Activated T-cell treated with anti-CD3 and anti-CD28 coated beads for 1 hour (primary cell): ENCODE measurements at places on chromosomes 11 and 22.

GRCh38 chr11:28209906-28210305 lies 101.7 kb downstream of the METTL15 start:
- no peak for DNase-seq

GRCh38 chr11:87820011-87820410 lies 355.2 kb downstream of the RAB38 start:
- DNase-seq, result no peak

DNA sequence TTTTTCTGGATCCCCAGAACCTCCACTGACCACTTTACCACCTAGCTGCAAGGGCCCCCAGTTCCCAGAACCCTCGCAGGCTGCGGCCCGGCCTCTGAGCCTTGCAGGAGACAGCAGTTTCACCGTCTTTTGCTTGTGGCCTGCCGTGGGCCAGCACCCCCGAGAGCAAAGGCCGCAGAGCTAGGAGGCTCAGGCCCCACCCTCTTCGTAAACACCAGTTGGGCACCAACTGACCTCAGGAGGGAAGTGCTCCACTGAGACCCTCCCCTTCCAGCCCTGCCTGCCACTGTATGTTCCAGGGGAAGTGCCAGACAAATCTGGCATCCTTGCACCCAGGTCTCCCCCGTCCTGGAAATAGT lies 23.4 kb upstream of the CREB3L1 start:
- no peak for DNase-seq

GRCh38 chr22:17938484-17938924 lies 85.9 kb downstream of the MICAL3 start:
- no peak for DNase-seq

DNA sequence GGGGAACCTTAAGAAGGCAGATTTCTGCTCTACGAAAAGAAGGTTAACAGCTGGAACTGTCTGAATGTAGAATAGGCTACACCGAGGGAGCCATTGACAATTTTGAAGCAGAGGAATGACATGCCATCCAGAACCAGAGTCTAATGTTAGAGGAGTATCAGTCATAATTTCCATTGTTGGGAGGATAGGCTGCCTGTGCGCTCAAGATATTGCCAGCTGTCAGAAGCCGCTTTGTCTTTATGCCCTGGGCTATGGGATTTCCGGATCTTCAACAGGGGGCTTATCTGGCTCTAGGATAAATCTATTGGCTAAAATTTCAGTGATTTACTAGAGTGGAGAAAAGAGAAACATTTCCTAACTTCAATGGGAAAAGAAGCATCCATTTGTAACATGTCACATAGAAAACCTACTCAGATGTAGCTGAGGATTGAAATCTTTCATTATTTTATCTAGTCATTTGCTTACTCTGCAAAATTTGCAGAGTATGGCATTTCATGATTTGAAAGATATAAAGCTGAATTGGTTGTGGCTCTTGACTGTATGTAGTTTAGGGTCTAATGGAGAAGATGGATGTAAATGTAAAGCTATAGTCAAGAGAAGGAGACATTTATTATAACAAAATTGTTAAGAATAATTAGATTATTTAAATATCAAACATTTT lies 78.9 kb downstream of the ANO3 start:
- no peak for DNase-seq

- no peak for DNase-seq
Observed at GRCh38 chr11:96798445-96798844, 408.6 kb downstream of the JRKL start.

DNA sequence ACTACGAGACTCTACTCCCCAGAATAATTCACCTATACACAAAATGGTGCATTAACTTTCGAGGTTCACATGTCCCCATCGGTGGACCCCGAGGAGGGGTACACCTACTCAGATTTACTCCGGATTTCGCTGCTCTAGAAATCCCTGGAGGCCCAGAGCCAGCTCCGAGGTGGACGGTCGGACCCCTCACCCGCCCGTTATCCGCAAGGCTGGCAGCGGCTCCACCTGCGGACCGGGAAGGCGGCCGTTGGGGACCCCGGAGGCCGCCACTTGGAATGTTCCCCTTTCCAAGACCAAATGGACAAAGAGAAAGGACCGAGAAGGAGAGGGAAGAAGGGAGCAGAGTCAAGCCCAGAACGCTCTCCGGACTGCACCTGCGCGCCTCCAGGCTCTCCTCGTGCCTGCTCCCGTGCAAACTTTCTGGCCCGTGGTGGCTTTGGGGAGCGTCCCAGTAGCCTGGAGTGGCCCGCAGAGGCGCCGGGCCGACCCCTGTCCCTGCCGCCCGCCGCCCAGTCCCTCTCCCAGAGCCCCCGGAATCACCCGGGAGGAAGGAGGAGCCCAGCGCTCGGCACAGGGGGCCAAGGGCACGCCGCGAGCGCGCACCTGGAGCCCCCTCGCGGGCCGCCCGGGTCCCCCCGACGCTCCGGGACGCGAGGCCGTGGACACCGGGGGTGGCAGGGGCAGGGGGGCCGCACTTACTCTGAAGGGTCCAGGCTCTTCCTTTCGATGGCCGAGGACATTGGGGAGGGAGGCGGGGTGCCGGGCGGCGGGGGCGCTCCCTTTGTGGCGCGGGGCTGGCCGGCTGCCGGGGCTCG lies 23.0 kb downstream of the LMO2 start:
- no peak for DNase-seq

- DNase-seq, result no peak
Observed at GRCh38 chr11:2299773-2300172, 1.9 kb downstream of the C11orf21 start.

GRCh38 chr11:17219016-17219415 lies 11.2 kb upstream of the PIK3C2A start:
- no peak for DNase-seq

DNA sequence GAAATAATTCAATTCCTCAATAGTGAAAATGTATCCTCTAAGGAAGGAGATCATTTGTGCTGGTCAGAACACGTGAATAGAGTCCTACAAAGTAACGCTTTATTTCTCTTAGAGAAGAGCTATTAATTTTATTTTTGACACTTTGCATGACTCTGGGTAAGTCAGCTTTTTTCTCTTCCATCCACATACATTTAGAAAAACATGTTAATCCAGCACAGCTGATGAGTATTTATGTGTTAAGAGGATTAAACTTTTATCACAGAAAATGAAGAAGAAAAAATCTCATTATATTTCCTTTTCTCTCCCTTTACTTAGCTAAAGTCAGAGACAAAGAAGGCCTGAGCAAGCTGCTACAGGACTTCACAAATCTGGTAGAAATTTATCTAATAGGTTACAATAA lies 649.5 kb upstream of the CCDC179 start:
- no peak for DNase-seq

GRCh38 chr22:35349368-35349703 lies 31.6 kb upstream of the HMOX1 start:
- DNase-seq, result no peak

- DNase-seq, result no peak
Observed at GRCh38 chr22:43129426-43130425, 13.5 kb downstream of the MCAT start.

- no peak for DNase-seq
Observed at GRCh38 chr22:49582181-49582580, 245.5 kb downstream of the BRD1 start.

GRCh38 chr11:67054346-67054835 lies 2.3 kb upstream of the RHOD start:
- no peak for DNase-seq

GRCh38 chr11:99154277-99154676 lies 133.5 kb downstream of the CNTN5 start:
- DNase-seq, result no peak

DNA sequence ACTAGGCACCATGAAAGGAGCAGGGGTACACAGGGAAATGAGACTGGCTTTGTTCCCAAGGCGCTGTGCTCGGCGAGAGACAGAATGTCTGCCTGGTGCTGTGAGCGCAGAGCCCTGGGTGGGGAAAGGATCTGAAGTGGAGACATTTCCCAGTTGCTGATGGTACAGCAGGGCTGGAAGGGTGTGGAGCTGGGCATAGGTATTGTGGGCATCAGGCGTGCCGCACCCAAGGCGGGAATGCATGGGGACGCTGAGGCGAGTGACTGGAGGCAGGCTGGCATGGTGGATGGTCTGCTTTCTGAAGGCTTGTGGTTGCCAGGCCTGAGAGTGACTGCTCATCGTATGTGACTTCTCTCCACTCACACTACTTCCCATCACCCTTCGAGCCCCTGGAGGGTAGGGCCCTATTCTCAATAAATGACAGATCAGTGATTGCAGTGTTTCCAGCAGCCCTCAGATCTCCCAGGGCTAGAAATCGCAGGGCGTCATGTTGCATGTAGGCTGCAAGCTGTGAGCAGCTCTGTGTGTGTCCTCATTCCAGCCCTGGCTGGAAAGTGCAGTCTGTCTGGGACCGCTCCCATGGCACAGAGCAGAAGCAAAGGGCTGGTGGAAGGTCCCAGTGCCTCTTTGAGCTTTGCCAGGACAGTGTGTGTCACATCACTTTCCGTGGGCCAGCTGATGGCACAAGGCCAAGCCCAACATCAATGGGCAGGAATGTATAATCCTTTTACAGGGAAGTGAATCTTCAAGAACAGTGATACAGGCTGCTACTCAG lies 67.7 kb downstream of the TBC1D22A start:
- DNase-seq, result no peak
